ENCODE measurements at places on chromosomes 2 and 18.
A peak's percentile ranks its signal among the peaks of the same experiment; 100 is the strongest.

DNA sequence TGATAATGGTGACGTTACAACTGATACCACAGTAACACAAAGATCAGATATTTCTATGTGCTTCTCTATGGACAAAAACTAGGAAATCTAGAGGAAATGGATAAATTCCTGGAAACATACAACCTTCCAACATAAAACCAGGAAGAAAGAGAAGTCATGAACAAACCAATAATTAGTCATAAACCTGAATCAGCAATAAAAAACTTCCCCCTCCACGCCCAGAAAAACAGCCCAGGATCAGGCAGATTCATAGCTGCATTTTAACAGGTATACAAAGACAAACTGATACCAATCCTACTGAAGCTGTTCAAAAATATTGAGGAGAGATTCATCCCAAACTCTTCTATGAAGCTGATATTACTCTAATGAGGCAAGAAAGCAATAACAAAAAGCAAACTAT, 1535.2 kb upstream of the LRRTM1 start:
- DNase-seq = no peak

DNA sequence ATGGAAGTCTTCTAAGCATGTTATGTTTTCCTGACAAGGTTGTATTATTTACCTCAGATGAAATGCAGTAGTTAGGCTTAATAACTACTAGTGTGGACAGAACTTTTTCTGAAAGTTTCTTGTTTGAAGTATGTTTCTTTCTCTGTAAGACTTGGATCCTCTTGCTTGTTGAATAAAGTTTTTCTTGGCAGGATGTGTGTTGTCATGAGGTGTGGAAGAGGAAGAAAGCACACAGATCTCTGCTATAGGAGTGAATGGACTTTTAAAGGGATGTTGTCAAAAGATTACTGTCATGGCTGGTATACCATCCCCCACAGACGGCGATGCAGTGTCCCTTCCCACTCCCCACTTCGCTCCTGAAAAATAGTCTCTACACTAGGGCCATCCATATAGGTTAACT, 2.6 kb downstream of the CAB39 start:
- DNase-seq = no peak

- no peak for DNase-seq
These were observed 530.7 kb downstream of the TMEM182 start for GRCh38 chr2:103292573-103292972.

- no peak for DNase-seq
These were observed 80.1 kb downstream of the CCDC85A start for GRCh38 chr2:56263876-56264275.

GRCh38 chr2:224242561-224242960, 159.3 kb downstream of the FAM124B start:
- peak; percentile 78 for DNase-seq

GRCh38 chr18:46719388-46719787, 37.5 kb downstream of the ST8SIA5 start:
- no peak for DNase-seq

DNA sequence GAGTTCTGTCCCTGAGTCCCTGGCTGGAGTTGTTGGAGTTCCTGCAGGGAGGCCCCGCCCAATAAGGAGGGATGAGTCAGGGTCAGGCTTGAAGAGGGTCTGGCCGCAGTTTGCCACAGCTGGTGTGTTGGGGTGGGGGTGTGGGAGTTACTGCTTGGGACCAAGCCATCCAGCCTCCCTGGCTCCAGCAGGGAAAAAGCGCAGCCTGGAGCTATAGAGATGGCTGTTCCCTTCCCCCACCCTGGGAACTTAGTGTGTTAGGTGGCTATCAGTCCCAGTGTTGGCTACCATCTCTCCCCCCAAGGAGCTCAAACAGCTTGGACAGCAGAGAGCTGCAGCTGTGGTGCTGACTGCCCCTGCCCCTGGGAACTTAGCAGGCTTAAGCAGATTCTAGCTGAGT, 13.2 kb upstream of the TANK start:
- DNase-seq = peak; percentile 68

- no peak for DNase-seq
These were observed 7.7 kb downstream of the CCL20 start for GRCh38 chr2:227821043-227821942.

- DNase-seq = no peak
These were observed 725.1 kb upstream of the CDH7 start for GRCh38 chr18:65025756-65026155.

DNA sequence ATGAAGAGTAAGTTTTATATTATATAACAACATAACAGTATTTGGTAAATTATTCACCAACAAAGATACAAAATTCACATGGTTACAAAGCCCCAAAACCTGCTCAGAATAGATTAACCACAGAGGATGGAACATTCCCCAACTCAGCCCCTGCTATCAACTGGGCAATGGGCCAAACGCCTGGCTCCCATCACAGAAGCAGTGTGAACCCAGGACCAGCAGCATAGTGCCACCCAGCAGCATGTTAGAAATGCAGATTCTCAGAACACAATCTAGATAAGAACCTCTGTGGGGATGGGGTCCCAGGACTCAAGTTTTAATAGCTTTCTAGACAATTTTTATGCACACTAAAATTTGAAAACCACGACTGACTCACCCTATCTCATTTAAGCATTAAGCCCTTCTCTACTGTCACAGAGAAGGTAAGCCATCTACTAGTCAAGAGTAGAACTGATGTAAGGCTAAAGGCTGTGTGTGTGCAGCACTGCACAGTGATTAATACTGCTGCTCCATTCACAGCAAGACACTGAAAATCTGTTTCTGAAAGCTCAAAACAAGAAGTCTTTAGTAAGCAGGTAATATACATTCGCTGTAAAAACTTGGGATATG, 15.2 kb downstream of the AFG3L2 start:
- peak; percentile 29 for DNase-seq

- DNase-seq = peak; percentile 69
These were observed 1464.7 kb upstream of the ZEB2 start for GRCh38 chr2:145984580-145984979.

DNA sequence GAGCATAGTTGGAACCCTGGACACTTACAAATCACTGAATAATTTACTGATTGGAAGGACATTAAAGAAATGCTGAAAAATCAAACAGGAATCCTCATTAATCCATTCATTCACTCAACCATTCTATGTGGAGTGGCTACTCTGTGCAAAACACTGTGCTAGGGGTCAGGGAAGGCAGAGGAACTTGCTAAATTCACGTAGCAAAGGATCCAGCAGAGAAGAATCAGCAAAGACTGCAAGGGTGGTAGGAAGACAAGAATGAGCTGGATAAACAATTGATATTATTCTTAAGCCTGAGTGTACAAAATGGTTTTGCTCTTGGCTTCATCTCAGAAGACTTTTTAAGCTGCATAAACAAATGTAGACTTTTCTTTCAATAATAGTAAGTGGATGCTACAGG, 164.3 kb upstream of the CAVIN2 start:
- DNase-seq = no peak

DNA sequence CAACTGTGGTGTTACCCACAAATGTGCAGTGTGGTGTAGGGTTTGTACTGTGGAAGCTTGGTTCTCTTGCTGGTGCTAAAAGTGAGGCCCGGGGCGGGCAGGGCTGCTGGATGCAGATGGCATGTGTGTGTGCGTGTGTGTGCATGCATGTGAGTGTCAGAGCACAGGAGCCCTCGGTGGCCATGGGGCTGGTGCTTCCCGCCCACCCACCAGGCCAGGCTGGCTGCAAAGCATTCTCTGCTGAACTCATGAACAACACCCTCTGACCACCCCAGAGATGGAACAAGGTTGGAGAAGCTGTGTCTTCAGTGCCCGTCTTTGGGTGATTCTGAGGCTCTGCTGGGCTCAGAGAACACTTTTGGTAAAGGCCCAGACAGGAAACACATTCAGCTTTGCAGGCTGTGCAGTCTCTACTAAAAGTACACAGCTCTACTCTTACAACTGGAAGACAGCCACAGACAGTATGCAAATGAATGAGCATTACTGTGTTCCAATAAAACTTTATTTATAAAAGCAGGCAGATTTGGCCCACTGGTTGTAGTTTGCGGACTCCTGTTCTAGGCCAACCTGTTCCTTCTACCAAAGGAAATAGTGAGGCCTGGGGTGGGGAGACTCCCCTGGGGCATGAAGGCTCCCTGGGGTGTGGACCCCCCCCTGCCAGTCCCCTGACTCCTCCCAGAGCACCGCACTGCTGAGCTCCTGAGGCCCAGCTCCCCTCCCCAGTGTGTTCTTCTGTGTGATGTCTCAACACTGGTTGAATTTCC, 225.3 kb upstream of the HDAC4 start:
- no peak for DNase-seq

- no peak for DNase-seq
These were observed 30.2 kb upstream of the HPCAL1 start for GRCh38 chr2:10272464-10272863.

DNA sequence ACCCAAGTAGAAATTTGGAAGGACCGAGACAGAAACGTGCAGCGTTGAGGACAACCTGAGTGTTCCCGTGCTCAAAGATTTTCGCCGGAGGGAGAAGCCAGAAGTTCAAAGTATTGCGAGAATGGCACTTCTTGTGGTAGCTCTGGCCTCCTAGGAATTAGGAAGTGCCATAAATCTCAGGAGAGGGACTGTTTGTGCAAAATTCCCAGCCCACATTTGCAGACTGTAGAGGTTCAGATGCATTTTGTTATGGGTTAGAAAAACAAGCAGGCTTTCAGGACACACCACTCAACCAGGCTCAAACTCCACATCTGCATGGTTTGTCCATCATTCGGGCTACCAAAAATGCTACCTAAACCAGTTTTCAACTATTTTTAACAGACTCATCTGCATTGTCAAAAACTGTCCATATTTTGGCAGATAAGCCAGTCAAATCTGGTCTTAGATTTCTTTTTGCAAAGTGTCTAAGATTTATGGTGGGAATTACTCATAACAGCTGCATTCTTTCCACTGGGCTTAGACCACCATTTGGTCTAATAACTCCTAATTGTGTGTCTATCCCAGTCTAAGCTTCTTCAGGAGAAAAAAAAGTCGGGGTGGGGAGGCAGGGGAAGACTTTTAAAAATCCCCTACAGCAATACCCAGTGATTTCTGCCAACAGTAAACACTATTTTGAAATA, 422.9 kb downstream of the ARHGAP15 start:
- DNase-seq = peak; percentile 77

DNA sequence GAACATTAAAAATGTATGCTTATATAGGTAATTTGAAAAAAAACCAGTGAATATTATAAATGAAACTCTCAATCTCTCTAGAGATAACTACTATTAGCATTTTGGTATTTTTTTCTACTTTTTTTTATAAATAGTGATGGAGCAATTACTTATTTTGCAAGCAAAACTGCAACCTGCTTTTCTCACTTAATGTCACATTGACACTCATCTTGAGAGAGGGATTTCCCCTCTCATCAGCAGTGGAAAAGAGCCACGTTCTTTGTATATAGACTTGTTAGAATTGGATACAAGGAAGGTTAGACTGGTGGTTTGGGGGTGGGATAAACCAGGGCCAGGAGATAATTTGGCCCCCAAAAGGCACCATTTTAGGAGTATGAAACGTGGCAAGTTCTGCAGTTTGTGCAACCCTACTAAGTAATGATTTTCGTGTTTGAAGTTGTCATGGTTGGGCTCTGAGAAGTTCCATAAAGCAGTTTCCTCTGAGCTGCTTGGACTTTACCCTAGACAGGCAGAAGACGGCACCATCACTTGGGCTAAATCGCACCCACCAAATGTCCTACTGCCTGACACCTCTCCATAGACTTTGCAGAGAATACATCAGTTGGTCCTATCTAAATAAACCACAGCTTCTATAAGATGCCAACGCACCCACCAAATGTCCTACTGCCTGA, 194.0 kb downstream of the ACTR3 start:
- no peak for DNase-seq

Measured in LHCN-M2 (cell line).